Sigmoid colon (tissue), 7 donors: ENCODE measurements at places on chromosomes 11 and 22. TPM values are rescaled to one million over a fixed set of nuclear protein-coding genes. Genes with fewer than 3 reads are reported as not detected.

The POU2AF2 gene
- total RNA-seq, result not detected

The EIF3L gene
- total RNA-seq, result 628 TPM

The TBX10 gene
- total RNA-seq, result not detected

The MIOX gene
- total RNA-seq, result not detected

The EEF1G gene
- total RNA-seq, result 1,779 TPM

The SH3BP1 gene
- 4.7 TPM for total RNA-seq

The PAX6 gene
- total RNA-seq, result not detected

The CASP4 gene
- total RNA-seq, result 58.7 TPM

The LRRC74B gene
- total RNA-seq, result not detected
